Natural killer cell treated with Interleukin-12 subunit alpha and Interleukin-12 subunit beta and Interleukin-15 and Interleukin-18, amount 100 ng/mL, for 72 hours (primary cell): ENCODE measurements at places on chromosomes 2 and 18. TPM values are rescaled to one million over a fixed set of nuclear protein-coding genes. Genes with fewer than 3 reads are reported as not detected.

Gene MFSD2B
- 0.21 TPM for total RNA-seq

Gene DYSF
- 23.0 TPM for total RNA-seq

Gene INHA
- total RNA-seq, result not detected

Gene PLCD4
- not detected for total RNA-seq

Gene CAVIN2
- total RNA-seq, result not detected

Gene PDCD1
- 0.89 TPM for total RNA-seq

Gene LAPTM4A
- 13.2 TPM for total RNA-seq

Gene POTEF
- total RNA-seq, result not detected

- DNase-seq, result no peak
These were observed 166.5 kb upstream of the CXCR4 start for GRCh38 chr2:136284226-136285119.

- DNase-seq, result no peak
These were observed 21.6 kb upstream of the SLC9A2 start for GRCh38 chr2:102597788-102598187.

DNA sequence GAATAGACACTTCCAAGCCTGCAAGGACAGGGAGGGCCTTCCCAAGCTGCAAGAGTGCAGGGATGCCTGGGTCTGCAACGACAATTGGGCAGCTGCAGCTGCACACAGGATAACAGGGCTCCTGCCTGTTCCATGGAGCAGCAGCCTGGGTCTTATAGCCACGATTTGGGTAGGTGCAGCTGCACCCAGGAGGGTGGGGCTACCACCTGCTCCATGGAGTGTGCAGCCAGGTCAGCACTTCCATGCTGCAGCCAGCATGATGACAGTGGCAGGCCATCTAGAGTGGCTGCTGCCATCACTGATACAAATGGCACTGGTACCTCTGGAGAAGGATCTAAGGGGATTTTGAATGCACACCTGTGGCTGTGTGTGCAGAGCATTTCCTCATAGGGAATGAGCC is 528.5 kb downstream of the DSC3 start:
- no peak for DNase-seq

GRCh38 chr2:3223080-3223923 is 154.3 kb downstream of the EIPR1 start:
- peak; percentile 98 for DNase-seq

- DNase-seq, result no peak
These were observed 74.6 kb downstream of the AGAP1 start for GRCh38 chr2:235568431-235568830.

DNA sequence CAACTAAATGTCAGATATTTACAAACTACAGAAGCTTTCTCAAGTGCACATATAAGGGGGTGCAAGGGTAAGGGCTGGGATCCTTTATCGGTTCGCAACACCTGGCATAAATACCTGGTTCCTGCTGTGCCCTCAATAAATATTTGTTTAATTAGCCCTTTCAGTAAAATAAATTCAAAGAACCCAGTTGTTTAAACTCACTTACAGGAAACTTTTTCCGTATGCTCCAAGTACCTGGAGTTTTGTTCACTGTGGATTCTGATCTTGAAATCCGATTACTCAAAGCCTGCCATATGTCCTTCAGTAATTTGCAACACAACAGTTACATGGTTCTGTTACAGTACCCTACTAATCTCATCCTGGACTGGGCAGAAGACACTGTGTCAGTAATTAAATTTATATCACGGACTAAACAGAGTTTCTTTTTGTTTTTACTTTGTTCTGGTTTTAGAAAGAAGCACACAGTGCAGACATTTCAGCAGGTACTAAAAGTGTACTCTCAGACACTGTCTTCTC is 36.9 kb downstream of the TBC1D8 start:
- DNase-seq, result no peak

DNA sequence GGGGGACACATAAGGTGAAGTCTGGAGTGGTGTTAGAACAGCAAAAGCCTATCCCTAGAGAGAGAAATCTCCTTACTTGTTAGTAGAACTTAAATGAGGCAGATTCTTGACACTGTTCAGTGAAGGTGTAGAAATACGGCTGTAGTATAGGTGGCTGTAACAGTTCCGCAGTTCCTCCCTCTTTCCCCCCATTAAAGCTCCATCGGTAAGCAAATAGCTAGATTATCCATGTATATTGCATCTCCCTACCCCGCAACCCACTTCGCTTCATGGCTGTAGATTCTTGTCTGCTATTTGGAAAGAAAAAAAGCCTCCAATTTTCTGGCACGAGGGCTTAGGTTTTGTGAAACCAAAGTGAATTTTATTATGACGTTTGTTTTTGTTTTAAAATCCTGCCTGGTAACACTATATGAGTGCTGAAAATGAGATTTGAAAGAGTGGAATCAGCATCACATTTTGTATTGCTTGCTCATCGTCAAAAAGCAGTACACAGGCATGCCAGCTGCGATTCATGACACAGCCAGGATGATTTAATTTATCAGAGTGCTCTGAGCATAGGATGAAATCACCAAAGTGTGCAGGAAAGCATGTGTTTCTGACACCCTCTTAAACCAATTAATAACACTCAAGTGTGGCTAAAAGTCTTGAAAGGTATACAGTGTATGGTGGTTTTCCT is 1.4 kb downstream of the FAM171B start:
- DNase-seq, result no peak

DNA sequence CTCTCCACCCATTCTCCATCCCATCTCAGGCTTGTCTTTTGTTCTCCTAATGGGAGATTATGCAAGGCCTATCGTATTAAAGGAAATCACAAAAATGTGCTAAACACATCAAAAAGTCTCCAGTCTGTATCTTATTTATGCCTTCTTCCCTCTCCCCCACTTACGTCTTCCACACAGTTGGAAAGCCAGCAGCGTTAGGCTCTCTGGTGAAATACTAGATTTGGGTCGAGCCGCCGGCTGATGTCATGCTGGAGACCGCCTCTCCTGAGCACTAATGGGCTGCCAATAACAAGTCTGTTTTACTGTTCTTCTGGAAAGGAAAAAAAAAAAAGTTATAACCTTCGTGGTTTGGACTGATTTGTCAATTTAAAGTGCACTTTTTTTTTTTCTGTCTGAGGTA is 182.7 kb upstream of the SIX2 start:
- no peak for DNase-seq

- DNase-seq, result no peak
These were observed 10.6 kb upstream of the HOXD4 start for GRCh38 chr2:176140513-176141317.

DNA sequence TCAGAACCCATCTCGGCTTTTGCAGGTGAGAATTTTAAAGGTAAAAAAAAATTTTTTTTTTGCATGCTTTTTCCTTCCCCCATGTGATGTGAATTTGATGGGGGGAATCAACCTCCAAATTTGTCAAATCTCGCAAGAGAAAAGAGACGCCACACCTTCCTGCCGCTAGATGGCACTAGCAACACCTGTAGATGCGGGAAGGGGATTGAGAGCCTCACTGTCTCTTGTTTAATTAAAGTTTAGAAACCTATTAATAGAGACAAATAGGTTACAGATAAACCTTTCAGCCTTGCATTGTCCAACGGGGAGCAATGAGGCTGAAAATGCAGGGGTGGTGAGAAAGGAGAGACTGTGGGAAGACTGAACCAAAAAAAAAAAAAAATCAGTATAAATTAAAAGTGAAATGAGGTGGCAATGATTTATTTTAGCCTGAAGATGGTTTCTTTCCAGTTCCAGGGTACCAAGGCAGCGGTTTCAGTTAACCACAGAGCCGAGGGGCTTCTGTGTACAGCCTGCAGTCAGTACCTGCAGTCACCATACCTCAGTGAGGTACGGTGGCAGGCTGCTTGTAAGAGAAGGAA is 84.6 kb downstream of the NRP2 start:
- DNase-seq, result no peak

DNA sequence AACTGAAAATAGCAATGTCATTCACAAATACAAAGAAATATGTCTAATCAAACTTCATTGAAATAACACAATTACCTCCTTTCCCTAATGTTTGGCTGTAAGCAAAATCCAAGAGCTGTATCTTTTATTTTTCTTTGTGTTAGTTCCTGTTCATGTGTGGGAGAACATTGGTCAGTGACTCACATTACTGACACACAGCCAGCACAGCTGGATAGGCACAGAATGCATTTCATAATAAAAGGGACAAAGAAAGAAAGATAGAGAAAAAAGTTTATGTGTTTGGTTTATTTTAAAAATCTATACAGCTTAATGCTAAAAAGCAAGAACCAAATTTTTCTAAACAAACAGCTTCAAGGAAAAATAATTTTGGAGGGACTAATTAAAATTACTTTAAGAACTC is 185.6 kb upstream of the COL3A1 start:
- DNase-seq, result no peak

DNA sequence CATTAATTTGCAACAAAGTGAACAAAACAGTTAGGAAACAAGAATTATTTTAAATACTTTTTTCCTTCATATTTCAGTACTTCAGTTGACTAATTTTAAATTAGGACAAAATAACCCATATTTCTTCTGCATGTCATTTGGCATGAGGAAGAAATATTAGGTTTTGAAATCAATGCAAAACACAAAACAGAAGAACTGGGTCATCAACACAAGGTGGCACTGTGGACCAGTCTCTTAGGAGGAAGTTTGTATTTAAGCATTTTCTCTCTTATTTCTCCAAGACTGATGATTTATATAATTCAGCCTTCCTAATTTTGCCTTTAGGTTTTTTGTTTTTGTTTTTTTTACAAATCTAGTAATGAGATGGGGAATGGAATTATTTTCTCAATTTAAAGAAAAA is 352.8 kb upstream of the KCNH7 start:
- no peak for DNase-seq

GRCh38 chr2:28391564-28392296 is 928 bp upstream of the FOSL2 start:
- peak; percentile 78 for DNase-seq

DNA sequence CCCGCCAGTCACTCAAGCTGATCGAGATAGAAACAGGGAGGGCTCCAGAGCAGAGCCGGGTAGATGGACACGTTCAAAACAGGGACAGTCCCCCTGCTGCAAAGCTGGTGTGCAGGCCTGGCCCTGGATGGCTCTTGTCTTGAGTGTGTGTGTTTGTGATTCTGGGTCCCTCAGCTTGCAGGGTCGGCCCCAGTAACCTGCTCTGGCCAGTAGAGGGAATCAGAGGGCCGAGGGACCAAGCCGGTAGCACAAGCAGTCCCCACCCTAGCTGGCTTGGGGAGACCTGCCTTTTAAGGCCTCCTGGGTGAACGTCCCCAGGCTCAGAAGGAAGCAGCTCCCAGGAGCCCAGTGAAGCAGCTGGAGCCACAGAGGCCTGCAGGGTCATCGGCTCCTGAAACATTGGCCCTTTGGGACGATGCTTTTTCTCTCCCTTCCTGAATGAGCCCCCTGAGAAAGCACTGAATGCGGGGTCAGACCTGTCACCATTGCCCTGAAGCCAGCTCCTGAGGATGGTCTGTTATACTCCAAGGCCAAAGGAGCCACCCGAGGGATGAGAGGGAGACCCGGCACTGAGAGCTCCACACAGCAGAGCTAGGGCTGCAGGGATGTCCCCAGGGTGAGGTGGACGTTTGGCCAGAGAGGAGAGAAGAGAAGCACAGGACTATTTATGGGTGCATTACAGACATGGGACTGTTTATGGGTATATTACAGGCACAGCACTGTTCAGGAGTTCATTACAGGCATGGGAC is 15.4 kb upstream of the MLPH start:
- no peak for DNase-seq

GRCh38 chr2:158095912-158096311 is 5.8 kb upstream of the UPP2 start:
- DNase-seq, result no peak

DNA sequence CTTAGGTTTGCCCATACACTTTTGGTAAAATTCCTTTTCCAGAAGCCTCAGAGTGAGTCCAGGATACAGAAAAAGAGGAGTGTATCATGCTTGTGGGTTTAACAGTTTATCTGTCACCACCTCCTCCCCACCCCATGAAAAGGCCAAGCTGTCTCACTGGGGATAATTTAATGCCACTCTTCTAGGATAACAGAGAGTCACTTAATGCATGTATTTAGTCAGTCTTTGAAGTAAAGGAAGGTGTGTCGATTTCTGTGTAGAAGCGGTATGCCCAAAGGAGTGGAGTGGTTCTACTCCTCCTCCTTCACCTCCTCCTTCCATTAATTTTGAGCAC is 116.4 kb downstream of the QPCT start:
- no peak for DNase-seq

GRCh38 chr18:33960417-33960816 is 264.3 kb downstream of the NOL4 start:
- no peak for DNase-seq

DNA sequence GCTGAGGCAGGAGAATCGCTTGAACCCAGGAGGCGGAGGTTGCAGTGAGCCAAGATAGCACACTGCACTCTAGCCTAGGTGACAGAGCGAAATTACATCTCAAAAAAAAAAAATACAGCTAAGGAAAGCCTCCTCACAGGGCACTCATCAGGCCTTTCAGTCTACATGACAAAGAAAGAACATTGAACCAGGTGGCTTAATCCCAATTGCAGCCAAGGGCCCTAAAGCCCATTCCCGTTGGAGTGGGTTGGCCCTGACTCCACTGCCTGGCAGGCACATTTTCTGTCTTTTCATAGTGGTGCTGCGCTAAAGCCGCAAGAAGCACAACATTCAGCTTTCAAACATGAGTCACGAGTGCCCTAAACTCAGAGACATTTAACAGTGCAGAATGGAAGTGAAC is 372.5 kb downstream of the RNF144A start:
- no peak for DNase-seq

DNA sequence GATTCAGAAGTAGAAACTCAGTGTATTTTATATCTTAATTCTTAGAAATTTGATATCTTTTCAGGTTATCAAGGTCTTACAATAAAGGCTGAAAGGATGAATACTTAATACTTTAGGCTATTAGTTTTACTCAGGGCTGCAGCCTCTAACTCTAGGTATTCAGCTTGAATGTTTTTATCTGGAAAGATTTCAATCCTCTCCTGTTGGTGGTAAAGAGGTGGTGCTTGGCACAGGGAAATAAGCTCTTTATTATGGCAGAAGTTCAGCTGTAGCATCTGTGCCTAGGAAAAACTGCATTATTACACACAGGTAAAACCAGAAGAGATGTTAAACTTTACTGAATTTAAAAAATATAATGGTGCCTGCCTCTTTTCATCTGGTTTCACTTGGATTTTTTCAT is 11.1 kb downstream of the ACVR2A start:
- no peak for DNase-seq

DNA sequence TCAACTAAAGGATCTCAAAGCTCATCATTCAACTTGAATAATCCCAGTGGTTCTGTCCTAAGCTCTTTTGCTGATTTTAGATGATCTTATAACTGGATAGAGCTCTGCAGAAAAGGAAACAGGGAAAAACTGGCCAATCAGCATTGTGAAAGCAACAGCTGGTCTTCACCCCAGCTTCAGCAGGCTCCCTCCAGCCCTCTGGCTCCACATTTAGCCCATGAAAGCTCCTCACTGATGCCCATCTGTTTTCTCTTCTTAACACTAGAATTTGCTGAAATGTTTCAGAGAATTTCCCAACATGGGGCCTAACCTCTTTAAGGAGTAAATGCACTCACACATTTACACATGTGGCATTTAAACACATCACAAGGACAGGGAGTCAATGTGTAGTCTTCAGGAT is 223.3 kb downstream of the CNTNAP5 start:
- no peak for DNase-seq

DNA sequence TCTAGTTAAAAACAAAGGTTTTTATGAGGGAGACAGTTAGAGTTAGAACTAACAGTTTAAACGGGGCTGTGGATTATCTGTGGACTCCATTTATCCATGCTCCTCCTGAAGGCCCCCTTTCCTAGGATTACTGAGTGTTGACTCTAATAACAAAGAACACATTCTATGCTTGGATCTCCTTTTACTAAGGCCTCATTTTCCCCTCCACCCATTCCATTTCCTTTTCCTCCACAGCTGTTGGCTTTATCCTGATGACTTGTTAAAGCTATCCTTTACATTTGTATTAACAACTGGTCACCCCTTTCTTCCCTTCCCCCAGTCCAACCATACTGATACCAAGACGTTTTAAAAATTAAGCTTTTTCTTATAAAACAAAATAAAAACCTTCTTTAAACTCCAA is 220.6 kb downstream of the SRBD1 start:
- no peak for DNase-seq
